ENCODE measurements at places on chromosomes 6 and 20.

DNA sequence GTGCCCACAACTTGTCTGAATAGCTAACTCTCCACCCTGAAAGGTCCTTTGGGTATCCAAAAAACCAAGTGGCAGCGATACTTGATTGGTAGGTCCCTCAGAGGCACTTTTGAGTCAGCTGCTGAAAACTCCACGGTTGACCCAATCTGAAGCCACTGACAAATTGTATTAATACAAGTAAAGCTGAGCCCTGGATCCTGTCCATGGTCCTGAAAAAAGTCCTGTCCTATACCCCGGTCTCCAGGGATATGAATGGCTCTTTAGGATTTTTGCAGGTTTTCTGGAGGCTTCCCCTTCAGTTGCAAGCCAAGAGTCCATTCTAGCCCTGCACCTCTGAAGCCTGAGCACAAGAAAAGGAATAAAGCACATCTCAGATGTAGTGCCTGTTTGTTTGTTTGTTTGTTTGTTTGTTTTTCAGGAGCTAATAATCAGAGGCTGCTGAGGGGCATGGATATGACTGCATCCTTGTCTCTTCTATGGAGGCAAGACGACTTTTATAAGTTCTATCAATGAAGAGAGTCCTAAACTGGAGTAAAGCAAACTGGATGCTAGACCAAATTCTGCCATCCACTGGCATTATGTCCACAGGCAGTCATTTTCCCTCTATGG, 1.7 kb upstream of the SLC12A5 start:
- no peak for DNase-seq

DNA sequence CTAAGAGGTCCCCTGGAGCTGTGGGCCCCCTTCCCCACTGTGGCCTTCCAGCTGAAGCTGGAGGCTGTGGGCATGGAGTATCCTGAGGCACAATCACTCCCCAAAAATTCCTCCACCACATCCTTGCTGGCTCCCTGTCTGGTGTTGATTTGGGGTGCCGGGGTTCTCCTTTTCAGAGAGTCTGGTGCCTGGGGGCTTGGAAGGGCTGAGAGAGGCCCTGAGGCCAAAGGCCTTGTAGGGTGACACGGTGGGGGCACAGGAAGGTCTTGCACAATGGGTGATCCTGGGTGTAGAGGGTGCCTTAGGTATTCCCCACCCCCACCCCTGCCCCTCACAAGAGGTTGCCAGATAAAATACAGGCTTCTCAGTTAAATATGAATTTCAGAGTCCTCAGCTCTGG, 33.2 kb upstream of the VEGFA start:
- DNase-seq = no peak

DNA sequence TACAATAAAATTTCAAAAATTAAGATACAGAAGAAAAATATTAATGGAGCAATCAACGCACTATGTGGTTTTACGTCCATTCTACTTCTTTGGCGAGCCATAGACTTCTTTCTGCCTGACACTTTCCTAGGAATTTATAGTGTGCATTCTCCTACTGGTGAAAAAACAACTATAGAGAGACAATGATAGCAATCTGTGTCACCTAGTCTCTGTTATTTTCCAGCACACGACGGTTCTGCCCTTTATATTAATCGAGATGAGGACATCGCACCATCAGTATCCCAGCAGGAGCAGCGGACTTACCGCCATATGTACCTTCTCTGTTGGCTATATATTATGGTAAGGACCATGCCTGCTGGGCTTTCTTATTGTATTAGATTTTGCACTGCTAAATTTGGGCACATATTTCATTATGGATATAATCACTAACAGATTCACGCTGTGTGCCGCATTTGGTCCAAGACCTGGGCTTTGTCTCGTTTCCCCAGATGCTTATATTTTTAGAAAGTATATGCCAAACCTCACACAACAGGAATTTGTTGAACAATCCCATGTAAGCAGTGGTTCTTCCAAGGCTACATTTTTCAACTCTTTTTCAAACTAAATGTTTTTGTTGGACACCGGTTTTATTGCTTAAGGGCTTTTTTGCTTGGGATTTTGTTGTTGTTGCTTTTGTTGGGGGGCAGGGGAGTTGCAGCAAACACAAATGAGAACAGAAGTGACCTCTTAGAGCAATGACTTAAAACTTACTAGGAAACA, 166.4 kb downstream of the ADAT2 start:
- DNase-seq = no peak

DNA sequence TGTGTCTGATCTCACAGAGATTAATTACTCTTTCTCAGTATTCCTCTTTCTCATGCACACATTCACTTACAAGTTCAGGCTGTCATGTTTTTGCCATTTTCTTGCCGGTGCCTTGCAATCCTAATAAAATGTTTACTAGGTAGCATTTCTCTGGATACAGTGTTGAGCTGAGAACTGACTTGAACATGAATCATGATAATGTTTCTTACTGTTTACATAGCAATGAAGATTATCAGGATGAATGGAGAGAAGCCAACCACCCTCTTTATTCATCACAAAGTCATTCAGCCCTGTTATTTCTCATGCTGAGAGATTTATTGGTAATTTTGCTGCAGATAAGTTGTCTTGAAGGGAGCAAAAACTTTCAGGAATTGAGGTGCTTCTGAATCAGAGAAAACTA, 185.5 kb upstream of the ECI2 start:
- no peak for DNase-seq

DNA sequence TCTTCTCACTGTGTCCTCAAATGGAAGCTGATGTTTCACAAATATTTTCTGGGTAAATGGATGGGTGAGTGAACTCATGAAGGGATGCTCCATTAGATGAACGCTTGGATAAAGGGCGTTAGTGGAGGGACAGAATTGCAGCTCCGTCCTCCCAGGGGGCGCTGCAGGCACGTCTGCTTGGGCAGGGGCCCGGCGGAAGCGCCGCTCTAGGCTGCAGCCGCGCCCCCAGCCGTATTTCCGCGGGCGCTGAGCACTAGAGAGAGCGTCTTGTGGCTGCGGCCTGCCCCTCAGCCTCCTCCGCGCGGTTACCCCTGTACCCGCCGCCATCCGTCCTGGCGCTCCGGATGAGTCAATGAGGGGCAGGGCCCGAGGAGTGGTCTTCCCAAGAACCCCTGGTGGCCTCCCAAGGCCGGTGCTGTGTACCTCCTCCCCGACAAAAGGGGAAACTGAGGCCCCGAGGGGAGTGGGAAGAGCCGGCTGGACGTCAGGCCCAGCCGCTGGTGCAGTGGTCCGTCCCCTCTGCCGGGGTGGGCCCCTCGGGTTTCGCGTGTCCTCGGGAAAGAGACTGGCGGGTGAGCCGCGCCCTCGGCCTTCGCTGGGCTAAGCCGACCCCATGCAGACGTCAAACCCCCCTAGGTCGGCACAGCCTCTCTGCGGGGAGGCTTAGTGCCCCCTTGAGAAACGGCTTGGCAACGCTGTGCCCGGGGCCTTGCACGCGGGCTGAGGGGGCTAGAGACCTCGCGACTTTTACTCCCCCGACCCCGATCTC, 11.5 kb upstream of the SNHG17 start:
- peak; percentile 93 for DNase-seq

DNA sequence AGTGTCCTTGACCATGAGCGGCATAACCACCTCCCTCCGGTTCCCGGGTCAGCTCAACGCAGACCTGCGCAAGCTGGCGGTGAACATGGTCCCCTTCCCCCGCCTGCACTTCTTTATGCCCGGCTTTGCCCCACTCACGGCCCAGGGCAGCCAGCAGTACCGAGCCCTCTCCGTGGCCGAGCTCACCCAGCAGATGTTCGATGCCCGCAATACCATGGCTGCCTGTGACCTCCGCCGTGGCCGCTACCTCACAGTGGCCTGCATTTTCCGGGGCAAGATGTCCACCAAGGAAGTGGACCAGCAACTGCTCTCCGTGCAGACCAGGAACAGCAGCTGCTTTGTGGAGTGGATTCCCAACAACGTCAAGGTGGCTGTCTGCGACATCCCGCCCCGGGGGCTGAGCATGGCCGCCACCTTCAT, 4.9 kb downstream of the TUBB1 start:
- no peak for DNase-seq

DNA sequence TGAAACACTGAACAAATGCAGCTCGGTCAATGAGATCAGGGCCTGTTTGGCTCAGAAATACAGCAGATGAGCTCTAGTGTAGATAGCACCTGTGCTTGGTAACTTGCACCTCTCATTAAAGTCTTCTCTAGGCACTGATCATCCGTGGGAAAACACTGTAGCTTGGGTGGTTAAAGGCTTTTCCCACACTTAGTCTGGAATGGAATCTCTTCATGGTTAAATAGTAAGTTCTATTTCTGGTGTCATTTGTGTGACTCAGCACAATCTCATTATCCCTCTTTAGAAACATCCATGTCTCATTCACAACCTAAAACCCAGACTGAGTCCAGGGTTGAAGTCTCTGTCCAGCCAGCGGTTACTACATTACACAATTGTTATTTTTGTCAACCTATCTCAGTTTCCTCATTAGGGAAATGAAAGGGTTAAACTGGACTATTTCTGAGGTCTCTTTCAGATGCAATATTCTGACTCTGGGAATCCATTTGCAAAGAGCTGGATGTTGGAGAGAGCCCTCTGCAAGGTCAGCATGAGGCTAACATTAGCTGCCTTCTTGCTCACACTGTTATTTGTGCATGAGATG, 125.0 kb downstream of the ZDHHC14 start:
- no peak for DNase-seq

- DNase-seq = no peak
Measured at GRCh38 chr6:26312096-26312463, 52.9 kb upstream of the BTN3A2 start.

DNA sequence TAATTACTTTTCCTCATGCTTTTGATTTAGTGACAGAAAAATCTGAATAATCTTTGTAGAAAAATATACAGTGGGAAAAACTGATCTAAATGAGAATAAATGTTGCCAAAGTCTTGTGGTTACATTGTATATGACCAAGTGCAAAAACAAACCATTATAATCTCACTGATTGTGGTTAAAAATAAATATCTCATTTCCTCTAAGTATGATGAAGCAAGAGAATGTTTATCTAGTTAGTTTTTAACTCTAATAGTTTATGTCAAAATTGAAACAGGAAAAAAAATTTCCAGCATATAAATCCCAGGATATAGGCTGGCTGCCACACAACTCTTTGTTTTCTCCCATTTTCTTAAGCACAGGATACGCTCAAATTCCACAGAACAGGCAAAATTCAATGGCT, 392.7 kb upstream of the ID4 start:
- no peak for DNase-seq

DNA sequence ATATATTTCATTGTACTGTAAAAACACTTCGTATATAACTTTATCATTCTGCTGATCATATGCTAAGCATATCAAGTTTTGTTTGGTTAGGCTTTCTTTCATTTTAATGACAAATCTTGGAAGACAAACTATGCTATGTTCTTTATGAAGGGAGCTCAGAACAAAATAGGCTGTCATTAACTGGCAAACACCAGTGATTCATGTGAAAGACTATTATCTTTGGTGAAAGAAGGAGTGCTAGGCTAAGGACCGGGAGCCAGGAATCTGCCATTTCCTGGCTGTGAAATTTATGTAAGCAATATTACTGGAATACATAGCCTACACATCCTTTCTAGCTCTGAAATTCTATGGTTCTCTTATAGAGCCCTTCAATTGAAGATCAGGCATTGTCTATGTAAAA, 136.2 kb upstream of the CCN2 start:
- no peak for DNase-seq

DNA sequence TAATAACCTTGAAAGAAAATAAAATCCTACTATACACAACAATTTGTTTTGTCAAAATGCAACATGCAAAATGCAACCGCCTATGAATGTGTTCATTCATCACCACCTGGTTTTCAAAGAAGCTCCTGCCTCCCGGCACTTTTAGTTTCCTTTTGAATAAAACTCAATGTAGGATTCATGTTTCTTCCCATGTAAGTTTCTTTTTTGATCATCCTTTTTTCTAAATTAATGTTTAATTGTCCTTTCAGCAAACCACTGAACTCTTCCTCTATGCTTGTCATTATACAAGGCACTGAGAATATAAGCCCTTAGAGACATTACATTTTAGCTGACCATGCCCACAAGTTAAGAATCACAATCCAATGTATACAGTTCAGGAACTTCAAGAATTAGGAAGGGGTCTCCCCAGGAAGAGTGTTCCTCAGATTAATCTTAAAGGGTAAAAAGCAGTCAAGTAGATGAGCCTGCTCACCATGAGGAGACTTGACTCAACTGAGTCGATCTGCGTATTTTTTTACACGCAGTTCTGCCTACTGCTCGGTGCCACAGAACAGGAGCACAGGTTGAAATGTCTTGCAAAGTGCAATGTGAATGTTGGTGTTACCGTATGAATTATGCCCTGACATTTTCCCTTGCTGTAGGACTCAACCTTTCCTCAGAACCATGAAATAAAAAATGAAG, 7.2 kb upstream of the THEMIS start:
- DNase-seq = no peak

GRCh38 chr20:63527184-63527583, 6.6 kb downstream of the PPDPF start:
- DNase-seq = no peak

DNA sequence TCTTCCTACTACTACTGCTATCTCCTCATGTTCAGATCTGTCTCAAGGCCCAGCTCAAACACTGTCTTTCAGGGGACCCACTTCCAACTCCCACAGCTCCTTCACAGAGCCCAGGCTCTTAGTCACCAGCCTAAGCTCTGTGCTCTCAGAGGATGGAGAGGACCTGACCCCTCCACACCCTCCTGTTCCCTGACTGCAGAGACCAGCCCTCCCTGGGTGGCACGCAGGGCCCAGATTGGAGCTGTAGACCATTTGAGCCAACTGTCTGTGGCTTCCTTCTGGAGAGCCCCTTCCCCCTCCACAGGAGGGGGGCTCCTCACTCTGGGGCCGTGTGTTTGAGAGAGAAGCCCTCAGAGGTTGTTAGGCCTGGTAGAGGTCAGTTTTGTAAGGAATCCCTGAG, 9.8 kb downstream of the SNPH start:
- no peak for DNase-seq

DNA sequence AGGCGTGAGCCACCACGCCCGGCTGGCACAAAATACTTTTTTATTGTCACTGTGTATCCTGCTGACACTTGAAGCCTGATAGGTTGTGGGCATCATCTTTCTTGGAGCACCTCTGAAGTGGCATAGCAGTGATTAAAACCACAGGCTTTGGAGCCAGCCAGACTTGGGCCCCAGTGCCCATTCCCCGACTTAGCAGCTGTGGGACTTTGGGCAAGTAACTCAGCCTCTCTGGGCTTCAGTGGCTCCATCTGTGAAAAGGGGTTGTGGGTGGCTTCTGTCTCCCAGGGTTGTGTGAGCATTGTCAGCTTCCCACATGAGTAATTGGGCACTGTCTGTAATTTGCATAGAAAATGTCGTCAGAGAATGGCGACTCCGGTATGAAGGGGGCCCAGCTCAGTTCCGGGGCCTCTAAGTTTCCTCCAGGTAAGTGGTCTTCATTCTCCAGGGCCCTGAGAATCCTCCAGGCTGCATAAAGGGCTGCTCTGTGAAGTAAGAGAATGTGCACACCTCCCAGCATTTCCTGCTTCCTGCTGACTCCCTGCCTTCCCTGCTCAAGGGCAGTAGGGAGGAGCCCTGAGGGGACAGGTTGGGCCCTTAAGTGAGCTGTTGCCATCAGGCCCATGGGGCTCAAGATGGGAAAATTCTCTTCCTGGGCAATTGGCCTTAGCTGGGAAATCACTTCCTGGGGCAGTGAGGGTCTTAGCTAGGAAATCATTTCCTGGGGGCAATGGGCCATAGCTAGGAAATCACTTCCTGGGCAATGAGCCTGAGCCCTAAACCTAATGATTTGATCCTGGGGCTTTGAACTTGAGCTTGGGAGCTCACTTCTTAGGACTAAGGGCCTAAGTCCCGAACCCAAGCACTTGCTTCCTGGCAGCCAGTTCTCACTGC, 27.2 kb downstream of the ARHGAP40 start:
- no peak for DNase-seq

- no peak for DNase-seq
Measured at GRCh38 chr20:52434041-52434425, 242.5 kb upstream of the ZFP64 start.

All from adrenal gland (tissue), 19 donors.